ENCODE measurements at places on chromosomes 12 and 14. TPM values are rescaled to one million over a fixed set of nuclear protein-coding genes. Genes with fewer than 3 reads are reported as not detected.

The MYH7 gene
- not detected for total RNA-seq

The KIF26A gene
- 0.15 TPM for total RNA-seq

The MLF2 gene
- total RNA-seq, result 178 TPM

The VPS29 gene
- total RNA-seq, result 55.1 TPM

The TTC6 gene
- under 0.01 TPM for total RNA-seq

The GDF3 gene
- not detected for total RNA-seq

The OAS2 gene
- total RNA-seq, result 2.9 TPM

The CHD8 gene
- 57.4 TPM for total RNA-seq

The ZDHHC22 gene
- not detected for total RNA-seq

The CLMN gene
- 1.5 TPM for total RNA-seq

Data from smooth muscle cell of trachea (primary cell).